ENCODE measurements at places on chromosomes 1 and 21.

GRCh38 chr1:52928015-52928404 lies 934 bp downstream of the SCP2 start:
- DNase-seq, result no peak

DNA sequence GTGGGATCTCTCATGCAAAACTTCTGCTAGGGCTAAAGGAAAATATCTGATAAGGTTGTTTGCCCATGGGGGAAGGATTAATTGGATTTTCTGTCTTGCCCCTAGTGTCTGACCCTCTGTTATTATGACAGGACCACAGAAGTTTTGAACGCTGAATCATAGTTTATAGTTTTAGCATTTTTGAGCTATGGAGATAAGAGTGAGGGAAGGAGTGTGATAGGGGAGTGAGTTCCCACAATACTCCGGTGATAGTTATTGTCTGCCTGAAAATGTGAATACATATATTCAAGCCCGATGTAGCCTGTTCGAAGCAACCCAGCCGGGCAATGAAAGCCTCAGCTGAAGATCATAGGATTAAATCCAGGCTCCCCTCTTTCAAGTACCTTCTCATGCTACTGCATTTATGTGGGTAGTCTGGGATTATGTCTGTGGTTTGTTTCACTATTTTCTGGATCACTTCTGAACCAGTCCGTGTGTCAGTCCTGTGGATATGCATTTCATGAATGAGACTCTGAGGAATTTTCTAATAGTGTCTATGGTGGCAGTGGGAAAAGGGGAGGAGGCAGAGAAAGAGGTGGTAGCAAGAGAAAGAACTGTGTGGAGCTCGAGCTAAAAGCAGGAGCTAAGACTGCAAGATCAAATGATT lies 258.7 kb downstream of the DISC1 start:
- DNase-seq, result peak; percentile 30

DNA sequence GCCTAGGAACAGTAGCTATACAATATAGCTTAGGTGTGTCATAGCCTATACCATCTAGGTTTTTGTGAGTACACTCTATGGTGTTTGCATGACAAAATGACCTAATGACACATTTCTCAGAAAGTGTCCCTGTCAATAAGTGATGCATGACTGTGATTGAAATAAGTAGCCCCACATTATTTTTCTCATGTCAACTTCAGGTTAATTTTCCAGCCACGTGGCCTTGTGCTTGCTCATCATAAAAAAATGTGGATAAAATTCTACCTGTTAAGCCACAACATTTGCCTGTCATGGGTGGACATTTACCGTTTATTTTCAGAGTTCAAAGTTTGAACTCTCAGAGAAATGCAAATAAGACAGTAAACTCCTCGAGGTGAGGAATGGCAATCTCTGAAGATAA lies 5.5 kb downstream of the DISC1 start:
- no peak for DNase-seq

GRCh38 chr21:46066591-46067331 lies 31.2 kb upstream of the COL6A2 start:
- peak; percentile 32 for DNase-seq

DNA sequence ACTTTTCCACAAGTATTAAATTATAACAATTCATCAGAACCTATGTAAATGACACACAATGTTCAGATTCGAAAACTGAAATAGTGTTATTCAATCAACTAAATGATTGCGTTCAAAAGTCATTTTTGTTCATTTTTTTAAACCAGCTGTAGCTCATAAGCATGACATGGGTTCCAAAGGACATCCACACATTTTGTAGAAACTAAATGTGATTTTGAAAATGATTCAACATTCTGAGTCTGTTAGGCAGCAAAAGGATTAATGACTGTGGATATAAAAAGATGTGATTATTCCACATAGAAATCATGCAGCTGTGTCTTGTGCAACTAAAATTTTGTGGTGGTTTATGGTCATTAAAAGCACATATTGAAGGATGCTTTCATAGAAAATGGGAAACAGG lies 204.5 kb downstream of the BRINP3 start:
- DNase-seq, result no peak

- DNase-seq, result no peak
These were observed 93.9 kb downstream of the C1orf21 start for GRCh38 chr1:184480736-184481135.

DNA sequence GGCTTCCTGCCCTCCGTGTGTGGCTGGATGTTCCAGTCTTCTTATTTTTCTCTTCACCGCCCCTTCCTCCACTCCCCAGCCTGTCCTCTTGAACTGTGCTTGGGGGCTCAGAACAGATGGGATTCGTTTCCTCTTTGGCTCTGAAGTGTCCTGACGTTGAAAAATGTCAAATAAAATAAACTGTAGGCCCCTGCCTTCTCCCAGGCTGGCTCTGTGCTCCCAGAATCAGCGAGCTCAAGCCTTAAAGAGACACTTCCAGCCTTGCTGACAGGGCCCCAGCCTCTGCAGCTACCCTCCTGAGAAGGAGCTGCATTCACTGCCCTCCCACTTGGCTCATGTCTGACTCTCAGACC lies 104.2 kb upstream of the IPO9 start:
- no peak for DNase-seq

DNA sequence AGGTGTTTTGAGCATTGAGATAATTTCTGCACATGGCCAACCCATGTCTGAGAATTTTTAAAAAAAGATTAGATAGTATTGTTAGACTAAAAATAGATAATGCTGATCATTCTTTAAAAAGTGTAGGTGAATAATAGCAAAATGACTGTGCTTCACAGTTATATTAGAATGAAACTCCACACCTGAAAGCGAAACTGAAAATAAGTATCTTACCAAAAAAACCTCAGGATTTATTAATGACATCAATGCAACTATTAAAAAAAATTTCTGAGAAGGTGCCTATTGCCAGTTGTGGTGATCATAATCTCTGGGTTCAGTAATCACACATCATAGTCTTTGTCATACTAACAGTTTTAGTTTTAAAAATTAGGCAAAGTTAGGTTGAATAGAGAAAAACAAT lies 36.5 kb downstream of the PLA2G4A start:
- peak; percentile 51 for DNase-seq

- DNase-seq, result no peak
These were observed 18.1 kb downstream of the EPHA10 start for GRCh38 chr1:37746806-37747205.

- DNase-seq, result no peak
These were observed 13.5 kb downstream of the KCNQ4 start for GRCh38 chr1:40796939-40797667.

DNA sequence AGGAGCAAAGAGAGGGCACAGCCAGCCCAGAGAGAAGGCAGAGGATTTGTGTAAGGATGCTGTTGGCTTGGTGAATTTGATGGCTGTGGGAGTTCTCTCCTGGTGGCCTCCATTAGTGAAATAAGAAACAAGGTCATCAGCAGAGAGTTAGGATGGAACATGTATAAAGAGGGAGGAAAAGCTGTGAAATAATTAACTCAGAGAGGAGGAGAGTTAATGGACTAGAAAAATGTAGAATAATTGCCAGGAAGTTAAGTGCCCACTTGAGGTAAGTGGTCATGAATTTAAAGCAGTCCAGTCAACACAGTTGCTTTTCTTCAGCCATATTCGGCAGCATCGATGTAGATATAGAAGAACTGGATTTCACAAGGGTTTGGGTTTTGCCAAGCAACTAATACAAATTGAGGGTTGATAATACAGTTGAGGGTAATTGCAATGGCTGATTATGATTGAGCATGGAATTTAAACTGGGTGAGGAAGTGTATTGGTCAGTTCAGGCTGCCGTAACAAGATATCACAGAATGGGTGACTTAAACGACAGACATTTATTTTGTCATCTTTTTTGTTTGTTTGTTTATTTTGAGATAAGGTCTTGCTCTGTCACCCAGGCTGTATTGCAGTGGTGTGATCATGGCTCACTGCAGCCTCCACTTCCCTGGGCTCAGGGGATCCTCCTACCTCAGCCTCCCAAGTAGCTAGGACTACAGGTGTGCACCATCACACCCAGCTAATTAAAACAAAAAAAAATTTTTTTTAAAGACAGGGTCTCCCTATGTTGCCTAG lies 31.7 kb upstream of the KLF17 start:
- DNase-seq, result no peak

GRCh38 chr1:241172486-241172885 lies 184.5 kb downstream of the RGS7 start:
- DNase-seq, result no peak

GRCh38 chr1:246302251-246302625 lies 204.8 kb downstream of the SMYD3 start:
- no peak for DNase-seq

DNA sequence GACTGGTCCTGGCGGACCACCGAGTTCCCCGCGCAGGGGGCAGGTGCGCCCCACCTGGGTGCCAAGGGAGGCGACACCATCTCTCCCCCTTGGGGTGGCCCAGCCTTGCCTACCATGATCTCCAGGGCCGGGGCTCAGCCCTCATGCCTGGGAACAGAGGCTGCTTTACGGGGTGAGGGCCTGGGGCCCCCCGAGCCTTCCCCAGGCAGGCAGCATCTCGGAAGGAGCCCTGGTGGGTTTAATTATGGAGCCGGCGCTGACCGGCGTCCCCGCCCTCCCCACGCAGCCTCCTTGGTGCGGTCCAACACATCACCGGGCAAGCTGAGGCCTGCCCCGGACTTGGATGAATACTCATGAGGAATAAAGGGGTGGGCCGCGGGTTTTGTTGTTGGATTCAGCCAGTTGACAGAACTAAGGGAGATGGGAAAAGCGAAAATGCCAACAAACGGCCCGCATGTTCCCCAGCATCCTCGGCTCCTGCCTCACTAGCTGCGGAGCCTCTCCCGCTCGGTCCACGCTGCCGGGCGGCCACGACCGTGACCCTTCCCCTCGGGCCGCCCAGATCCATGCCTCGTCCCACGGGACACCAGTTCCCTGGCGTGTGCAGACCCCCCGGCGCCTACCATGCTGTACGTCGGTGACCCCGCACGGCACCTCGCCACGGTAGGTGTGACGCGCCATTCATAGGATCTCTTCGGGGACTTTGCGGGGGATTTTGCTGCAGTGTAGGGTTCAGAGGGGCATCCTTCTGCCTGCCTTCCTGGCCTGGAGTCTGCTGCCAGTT lies 38.2 kb downstream of the TP73 start:
- DNase-seq, result no peak

GRCh38 chr1:14339288-14339687 lies 259.2 kb upstream of the KAZN start:
- DNase-seq, result no peak

DNA sequence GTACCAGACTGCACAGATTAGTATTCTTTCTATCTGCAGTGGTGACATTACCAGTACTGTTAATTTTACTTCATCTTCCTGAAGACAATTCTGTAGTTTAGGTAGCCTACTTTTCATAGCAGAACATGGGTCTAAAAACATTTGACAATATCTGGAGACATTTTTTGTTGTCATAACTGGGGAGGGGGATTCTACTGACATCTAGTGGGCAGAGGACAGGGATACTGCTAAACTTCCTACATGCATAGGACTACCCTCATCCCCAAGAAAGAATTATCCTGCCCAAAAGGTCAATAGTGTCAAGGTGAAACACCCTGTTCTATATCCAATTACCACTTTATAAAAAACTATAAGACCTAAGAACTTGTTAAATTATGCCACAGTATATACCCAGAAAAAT lies 3.4 kb upstream of the ARHGAP29 start:
- peak; percentile 23 for DNase-seq

GRCh38 chr1:161173711-161174110 lies 3.6 kb downstream of the B4GALT3 start:
- no peak for DNase-seq

DNA sequence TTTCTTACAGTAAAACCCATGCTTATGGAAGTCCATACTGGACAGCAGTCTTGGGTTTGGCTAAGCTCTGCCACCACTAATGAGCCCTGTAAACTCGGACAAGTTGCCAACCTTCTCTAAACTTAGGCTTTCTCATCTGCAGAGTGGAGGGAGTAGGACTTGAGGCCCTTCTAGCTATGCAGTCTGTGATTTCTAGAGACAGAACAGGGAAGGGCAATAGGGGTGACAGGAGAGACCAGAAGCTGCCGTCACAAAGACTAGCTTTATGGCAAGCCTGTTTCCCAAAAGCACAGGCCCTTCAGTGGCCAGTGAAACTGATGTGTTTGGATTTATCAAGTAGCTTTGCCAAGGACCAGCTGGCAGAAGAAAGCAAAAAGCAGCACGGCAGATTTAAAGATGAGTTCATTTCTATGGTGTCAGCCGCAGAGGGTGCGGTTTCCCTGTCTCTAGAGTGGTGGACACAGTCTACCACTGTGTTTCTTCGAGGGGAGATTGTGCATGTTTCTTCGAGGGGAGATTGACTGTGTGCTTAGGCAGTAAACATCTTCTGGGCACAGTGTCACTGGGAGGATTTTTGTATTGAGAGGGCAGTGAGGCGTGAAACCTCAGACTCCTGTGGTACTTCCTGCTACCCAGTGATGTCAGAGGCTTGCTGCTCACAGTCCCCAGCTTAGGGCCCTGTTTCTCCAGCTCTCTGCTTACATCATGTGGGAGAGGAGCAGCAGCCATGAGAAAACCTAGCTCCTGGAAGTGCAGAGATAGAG lies 119.0 kb downstream of the ROR1 start:
- no peak for DNase-seq

GRCh38 chr1:218380125-218380977 lies 35.2 kb downstream of the TGFB2 start:
- no peak for DNase-seq

- no peak for DNase-seq
These were observed 19.1 kb downstream of the SPOCD1 start for GRCh38 chr1:31796707-31797106.

DNA sequence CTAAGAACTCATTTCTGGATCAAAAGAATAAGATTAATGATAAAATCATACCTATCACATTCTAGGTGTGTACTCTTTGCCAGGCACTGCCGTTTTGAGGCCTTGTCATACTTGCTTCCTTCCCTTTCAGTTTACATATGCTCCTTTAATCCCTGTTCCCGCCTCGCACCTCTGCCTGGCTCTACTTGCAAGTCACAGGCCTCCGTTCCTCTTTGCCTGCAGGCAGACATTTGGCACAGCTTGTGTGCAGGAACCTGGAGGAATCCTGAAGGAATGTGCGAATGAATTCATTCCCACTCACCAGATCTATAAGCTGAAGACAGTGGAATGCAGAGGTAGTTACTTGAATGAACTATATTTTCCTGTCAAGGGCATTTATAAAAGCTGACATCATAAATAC lies 13.8 kb downstream of the WLS start:
- DNase-seq, result no peak

DNA sequence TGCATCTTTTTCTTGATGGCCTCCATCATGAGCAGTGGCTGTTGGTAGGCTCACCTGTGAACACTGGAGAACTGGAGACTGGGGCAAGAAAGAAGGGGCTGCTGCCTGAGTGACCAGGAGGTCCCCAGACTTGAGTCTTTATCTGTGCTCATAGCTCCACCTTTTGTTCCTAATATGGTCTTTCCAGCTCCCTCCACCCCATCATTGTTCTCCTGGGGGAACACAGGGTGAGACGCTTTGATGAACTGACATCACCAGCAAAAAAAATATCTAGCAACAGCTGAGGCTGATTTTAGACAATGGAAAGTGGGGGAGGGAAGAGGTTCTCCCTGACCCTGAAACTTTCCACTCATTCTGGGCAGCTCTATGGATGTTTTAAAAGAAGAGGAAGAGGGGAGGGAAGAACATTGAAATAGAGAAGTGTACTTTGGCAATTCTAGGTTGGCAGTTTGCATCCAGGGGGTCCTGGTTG lies at the start of gene TPM3:
TPM3 (minus strand) TSS at position 111 of the 472 bp plus-strand sequence; CDS start at position 29, 82 bp downstream.
- peak; percentile 50 for DNase-seq

GRCh38 chr1:18166929-18167328 lies 59.3 kb downstream of the IGSF21 start:
- DNase-seq, result no peak

All from OCI-M1 (cell line).